ENCODE measurements at places on chromosomes 1 and 21.

- no peak for DNase-seq
Observed at GRCh38 chr1:18901147-18901951, 1.0 kb downstream of the ALDH4A1 start.

- DNase-seq = no peak
Observed at GRCh38 chr1:218078916-218079315, 206.2 kb upstream of the RRP15 start.

- no peak for DNase-seq
Observed at GRCh38 chr1:4253935-4254334, 353.9 kb upstream of the C1orf174 start.

- no peak for DNase-seq
Observed at GRCh38 chr1:110239441-110240430, 29.6 kb downstream of the KCNC4 start.

- DNase-seq = no peak
Observed at GRCh38 chr1:114114185-114115094, 39.2 kb downstream of the SYT6 start.

GRCh38 chr1:212754193-212754592, 37.4 kb downstream of the NSL1 start:
- no peak for DNase-seq

GRCh38 chr1:200351826-200352549, 57.8 kb downstream of the ZNF281 start:
- no peak for DNase-seq

DNA sequence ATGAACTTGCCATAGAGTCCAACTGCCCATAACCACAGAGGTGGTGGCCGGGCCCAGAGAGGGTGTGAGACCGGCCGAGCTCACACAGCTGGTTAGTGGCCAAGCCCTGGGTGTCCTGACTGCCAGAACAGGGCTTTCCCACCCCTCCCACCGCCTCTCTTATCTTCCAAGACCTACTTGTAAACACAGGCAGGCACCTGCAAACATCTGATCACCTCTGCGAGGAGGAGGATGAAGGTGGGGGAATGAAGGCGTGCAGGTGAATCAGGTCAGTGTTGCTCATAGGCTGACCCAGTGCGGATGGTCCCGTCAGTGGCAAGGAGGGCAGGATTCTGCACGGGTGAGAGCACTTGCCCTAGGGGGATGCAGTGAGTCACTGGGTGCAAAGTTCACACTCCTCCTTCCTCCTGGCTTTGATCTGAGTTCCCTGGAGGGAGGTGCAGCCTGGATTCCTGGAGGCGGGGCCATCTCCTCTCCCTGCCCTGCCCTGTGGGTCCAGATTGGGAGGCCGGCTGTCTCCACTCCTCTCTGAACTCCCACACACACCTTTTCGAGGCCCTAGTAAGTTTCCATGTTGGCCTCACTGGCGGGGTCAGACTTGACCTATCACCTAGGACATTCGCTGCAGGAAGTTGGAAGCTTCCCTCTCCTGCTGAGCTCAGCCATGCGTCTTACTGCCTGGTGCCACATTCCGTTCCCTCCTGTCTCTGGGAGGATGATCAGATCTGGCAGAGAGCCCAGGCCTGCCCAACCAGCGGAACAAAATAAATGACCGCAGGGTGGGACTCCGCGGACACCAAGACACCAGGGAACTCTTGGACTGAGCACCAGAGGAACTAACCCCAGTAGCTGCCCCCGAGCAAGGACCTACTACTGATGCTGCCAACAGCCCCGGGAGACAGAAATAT, 7.3 kb downstream of the UQCRHL start:
- DNase-seq = no peak

GRCh38 chr1:230504310-230504709, 78.2 kb upstream of the PGBD5 start:
- no peak for DNase-seq

GRCh38 chr1:233879841-233880240, 24.6 kb upstream of the SLC35F3 start:
- no peak for DNase-seq
